ENCODE measurements at places on chromosomes 16 and 17. TPM values are rescaled to one million over a fixed set of nuclear protein-coding genes. Genes with fewer than 3 reads are reported as not detected.

DNA sequence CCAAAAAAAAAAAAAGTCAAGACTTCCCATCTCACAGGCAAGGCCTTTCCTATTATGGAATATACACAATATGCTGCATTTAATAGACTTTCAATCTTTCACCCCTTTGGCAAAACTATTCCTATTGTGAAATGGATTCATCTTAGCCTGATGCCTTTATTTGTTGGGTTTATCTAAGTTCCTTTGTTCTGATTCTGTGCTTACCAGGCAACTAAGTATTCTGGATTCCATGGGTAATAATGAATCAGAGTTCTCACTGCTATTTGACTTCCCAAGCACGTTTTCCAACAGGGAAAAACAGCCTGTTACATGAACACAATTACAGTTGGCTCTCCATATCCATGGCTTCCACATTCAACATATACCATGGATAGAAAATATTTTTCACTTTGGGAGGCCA lies 135.5 kb downstream of the MYO1D start:
- no peak for DNase-seq

DNA sequence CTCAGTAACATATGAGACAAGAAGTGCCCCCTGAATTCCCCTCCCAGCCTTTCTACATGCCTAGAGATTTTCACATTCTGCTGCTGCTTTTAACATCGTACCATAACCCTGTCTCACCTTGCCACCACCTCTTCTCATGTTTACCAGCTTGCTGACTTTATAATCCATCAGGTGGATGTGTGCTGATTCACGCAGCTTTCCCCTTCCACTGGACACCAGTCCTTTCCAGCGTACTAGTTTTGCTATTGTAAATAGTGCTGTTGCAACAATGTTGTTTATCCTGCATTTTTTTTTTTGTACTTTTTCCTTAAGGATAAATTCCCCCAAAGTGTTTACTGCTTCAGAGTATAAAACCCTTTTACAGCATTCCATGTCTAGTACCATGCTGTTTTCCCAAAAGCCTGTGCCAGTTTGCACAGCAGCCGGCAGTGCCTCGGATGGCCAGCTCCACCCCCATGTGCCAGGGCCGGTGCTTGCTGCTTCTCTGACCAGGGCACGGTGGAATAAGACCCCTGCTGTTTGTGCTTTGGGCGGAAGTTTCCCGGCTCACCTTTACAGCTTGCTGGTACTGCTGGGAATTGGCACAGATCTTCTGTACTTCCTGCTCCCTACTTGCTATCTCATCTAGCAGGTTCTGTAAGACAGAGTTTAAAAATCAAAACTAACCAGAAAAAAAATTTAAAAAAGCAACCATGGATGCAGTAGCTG lies 41.3 kb downstream of the UBN1 start:
- DNase-seq = no peak

- peak; percentile 63 for DNase-seq
Measured at GRCh38 chr17:78781104-78781892, 775 bp downstream of the CYTH1 start.

DNA sequence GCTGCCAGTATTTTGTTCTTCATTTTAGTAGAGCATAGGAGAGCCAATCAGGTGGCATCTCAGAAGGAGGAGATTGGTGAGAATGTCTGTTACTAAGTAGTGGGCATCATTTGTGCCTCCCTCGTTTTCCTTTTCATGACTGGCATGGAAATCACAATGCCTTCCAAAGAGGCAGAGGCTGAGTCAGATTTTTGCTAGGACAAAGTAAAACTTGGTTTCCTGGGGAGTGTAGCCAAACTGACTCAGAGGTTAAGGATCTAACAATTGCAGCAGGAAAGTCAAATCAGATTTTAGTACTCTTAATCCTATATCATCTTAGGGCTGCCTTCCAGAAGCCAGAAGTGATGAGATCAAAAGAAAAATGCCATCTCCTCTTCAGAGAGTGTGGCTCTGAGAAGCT lies 138.7 kb downstream of the ANKFN1 start:
- no peak for DNase-seq

DNA sequence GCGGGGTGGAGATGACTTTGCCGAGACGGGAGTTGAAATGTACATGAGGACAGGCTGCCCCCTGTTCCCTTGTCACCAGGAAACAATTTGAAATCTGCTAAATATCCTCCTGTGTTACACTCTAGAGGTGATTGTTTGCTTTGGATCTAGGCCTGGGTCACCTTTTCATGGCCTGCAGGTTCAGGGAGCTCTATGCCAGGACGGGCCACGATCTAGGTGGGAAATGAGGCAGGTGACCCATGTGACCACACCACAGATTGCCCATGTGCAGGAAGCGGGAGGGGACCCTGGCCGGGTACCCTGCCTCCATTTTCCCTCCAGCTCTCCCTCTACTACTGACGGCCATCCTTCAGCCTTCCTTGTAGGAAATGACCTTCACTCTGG lies 43.4 kb downstream of the MEAK7 start:
- DNase-seq = no peak

DNA sequence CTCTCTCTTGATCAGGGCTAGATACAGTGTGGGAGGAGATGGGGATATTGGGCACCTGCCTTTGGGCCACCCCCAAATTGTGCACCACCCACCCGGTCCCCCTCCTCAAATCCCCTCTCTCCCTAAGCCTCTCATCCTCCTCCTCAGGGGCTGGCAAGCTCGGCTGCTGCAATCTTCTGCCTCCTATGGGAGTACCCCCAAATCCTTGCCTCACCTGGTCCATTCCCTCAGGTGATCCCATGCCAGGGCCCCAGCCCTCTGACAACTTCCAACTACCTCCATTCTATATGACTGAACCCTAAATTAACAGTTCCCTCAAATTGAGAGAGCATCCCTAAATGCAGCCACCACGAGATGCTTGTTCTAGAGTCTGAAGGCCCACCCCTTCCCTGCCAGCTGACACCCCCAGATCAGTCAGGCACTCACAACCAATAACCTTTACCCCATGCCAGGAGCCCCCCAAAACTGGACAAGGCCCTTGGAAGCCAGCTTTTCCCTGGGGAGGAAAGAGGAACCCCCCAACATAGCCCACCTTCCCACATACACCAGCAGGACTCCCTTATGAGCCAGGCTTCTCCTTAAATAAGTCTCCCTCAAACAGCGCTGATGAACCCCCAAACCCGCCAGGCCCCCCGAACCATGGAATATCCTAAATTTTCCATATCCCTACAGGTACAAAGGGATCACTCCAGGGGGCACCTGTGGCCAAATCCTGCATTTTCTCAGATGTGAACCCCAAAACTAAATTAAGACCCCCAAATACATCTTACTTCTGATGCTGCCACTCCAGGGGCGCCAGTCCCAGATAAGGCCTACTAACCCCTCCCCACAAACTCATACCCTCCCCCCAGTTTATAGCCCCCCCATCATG lies 3.2 kb downstream of the DLG4 start:
- DNase-seq = no peak

DNA sequence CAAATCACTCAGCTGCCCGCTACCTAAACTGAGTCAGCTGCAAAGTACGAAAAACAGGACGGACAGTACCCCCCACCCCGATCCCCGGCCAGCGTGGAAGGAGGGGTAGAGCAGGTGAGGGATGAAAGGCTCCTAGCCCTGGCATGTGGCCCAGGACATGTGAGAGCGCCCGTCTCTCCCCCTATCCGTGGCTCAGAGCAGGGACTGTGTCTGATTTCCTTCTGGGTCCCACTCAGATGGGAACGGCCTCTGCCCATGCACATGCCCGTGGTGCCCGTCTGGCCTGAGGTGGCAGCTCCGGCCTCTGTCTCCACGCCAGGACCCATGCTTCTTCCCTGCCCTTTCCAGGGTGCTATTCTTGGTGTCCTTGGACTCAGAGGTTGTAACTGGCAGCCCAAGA lies 30.2 kb upstream of the RASD1 start:
- peak; percentile 70 for DNase-seq

GRCh38 chr16:52528393-52529065 lies 18.4 kb downstream of the TOX3 start:
- DNase-seq = no peak

- DNase-seq = no peak
Measured at GRCh38 chr16:11485676-11486075, 101.0 kb downstream of the LITAF start.

GRCh38 chr16:3242709-3243108 lies 7.8 kb upstream of the ZNF200 start:
- DNase-seq = no peak

- no peak for DNase-seq
Measured at GRCh38 chr17:58606934-58607333, 84.9 kb downstream of the TEX14 start.

- peak; percentile 78 for DNase-seq
Measured at GRCh38 chr17:46764709-46765401, 53.6 kb downstream of the WNT3 start.

GRCh38 chr17:80704381-80704819 lies 159.8 kb downstream of the RPTOR start:
- DNase-seq = no peak

GRCh38 chr17:29570521-29570920 lies 2.0 kb downstream of the TP53I13 start:
- DNase-seq = no peak

DNA sequence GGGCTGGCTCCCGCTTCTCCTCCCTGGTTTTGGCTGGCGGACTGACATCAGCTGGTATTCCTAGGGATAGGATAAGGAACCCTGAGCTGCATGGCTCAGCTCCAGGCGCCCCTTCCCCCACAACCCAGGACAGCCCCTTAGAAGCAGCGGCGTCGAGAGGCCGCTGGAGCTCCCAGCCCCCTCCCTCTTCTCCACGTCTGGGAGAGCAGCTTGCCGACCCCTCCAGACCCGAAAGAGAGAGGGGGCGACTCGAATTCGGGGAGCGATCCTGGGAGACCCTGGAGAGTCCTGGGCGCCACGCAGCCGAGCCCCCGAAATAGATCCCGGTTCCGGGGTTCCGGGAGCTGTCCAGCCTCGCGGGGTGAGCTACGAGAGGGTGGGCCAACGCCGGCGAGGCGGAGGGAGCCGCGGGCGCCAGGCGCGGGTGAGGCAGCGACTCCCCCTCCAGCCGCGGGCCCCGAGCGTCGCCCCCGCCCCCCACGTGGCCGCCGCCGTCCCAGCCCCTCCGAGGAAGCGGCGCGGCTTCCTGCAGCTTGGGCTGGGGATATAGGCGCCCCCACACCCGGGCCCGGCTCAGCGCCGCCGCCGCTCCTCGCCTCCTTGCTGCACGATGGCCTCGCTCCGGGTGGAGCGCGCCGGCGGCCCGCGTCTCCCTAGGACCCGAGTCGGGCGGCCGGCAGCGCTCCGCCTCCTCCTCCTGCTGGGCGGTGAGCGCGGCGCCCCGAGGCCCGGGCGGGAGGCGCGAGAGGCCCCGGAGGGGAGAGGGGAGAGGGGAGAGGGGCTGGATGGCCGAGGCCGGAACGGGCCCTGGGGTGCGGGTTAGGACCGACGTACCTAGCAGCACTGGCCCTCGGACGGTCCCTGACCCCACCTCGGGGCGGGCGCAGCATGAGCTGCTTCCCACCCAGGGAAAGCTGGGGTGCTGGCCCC lies at the start of gene RAMP2:
Gene RAMP2, plus strand, starts transcription at position 576 of the 930 bp plus-strand sequence. Its CDS starts 35 bp downstream, at position 611.
- peak; percentile 36 for DNase-seq

DNA sequence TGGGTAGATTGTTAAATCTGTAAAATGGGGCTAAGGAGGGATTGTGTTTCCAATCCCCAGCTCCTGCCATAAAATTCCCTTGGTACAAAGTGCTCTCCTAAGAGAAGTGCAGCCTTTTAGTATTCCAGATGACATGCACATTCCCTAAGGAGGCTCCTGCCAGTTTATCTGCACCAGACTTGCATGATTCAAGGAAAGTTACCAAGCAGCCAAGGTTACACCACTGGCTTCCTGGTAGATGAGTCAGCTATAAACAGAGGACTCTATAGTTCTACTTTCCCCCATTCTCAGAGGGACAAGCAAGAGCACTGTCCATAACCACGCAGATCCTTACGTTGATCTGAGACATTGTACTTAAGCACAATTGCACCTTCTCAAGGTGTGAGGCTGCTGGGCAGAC lies 1.9 kb downstream of the CALB2 start:
- DNase-seq = no peak

- DNase-seq = no peak
Measured at GRCh38 chr16:75376475-75377161, 56.7 kb downstream of the CFDP1 start.

- no peak for DNase-seq
Measured at GRCh38 chr17:47816111-47816735, 5.4 kb downstream of the OSBPL7 start.

GRCh38 chr16:86625821-86626220 lies 47.5 kb downstream of the FOXL1 start:
- DNase-seq = no peak

DNA sequence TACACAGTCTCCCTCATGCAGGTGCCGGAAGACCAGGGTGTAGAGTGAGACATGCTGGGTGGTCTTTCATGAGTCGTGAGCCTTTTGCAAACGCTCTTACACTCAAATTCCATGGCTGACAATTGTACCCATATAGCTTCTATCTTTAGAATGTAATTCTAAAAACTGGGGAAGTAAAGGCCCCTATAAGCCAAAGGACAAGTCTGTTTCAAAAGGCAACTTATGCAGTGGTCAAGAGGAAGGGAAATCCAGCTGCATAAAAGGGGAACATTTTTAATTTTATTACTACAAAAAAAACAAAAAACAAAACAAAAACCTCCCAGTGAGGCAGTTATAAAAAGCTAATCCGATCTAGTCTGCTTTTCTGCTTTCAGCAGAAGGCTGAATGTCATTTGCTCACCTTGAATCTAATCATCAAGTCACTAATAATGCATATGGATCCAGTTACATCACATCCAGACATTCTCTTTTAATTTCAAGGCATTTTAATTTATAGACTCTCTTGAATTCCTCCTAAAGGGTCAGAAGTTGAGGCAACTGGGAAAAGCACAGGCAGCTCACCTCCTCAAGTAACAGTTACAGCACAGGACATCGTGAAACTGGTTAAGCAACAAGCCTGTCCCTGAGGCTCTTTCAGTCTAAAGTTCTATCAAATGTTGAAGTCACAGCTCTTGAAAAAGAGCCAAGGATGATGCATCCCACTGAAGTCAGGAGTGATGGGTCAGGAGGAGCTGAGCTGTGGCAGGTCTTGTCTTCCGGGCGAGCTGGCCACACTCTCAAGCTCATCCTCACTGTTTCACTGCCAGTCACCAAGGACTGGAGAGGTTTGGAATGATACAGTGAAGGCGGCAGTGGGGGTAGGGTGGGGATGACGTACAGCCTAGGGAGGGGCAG lies 99.7 kb downstream of the VPS53 start:
- DNase-seq = no peak

DNA sequence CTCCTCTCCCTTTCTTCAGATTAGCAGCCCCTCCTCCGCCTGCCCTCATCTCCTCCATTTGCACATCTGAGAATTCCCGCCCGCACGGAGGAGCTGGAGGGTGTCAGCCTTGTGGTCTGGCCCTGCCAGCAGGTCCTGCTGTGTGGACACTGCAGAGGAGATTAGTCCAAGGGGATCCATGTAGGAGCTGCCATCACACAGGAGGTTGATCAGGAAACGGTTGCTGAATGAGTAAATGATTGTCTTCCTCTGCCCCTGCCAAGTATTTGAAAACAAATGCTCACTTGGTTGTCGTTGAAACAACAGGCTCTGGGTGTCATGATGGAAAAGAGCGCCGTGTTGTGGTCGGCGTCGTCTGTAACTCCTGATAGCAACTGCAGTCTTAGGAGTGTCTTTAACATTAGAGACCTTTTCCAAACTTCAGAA lies 63.8 kb upstream of the CHMP6 start:
- DNase-seq = no peak

Gene FBXL20
- total RNA-seq = 14.2 TPM

Gene TPSG1
- total RNA-seq = not detected

Gene SRCAP
- 42.5 TPM for total RNA-seq

Gene ARSG
- total RNA-seq = 3.7 TPM

Gene ABCC11
- total RNA-seq = 0.05 TPM

Gene TSC2
- 80.1 TPM for total RNA-seq

Gene PDE6G
- total RNA-seq = not detected

Gene PMFBP1
- 0.05 TPM for total RNA-seq

Gene ADAT1
- 28.4 TPM for total RNA-seq

Gene HOXB6
- total RNA-seq = 0.66 TPM

Gene BAHCC1
- 7.3 TPM for total RNA-seq

Gene GNGT2
- total RNA-seq = 2.2 TPM
